AG09319 (cell line): ENCODE measurements at places on chromosomes 7 and 10.

- DNase-seq: no peak
Measured at GRCh38 chr7:129385116-129385515, 49.1 kb upstream of the STRIP2 start.

DNA sequence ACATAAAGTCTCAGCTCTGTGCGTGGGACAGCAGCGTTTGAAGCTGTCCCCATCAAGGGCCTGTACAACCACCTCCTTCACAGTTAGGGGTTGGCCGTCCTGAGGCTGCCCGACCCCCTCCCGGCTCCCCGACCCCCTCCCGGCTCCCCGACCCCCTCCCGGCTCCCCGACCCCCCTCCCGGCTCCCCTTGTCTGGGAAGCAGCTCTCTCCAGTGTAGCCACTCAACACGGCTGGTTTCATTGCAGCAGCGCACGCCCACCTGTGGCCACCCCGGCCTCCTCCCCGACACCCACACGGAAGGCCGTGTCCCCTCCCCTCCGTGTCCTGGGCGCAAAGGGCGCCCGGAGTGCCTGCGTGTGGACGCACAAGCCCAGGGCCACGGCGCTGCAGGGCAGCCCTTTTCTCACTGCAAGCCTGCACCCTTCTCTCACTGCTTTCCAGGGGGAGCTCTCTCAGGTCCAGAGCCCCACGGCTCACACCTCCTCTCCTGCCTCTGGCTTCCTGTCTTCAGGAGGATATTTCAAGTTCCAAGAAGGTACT lies 20.9 kb upstream of the FAM20C start:
- no peak for DNase-seq

GRCh38 chr10:19107406-19107805 lies 58.8 kb downstream of the MALRD1 start:
- no peak for DNase-seq

DNA sequence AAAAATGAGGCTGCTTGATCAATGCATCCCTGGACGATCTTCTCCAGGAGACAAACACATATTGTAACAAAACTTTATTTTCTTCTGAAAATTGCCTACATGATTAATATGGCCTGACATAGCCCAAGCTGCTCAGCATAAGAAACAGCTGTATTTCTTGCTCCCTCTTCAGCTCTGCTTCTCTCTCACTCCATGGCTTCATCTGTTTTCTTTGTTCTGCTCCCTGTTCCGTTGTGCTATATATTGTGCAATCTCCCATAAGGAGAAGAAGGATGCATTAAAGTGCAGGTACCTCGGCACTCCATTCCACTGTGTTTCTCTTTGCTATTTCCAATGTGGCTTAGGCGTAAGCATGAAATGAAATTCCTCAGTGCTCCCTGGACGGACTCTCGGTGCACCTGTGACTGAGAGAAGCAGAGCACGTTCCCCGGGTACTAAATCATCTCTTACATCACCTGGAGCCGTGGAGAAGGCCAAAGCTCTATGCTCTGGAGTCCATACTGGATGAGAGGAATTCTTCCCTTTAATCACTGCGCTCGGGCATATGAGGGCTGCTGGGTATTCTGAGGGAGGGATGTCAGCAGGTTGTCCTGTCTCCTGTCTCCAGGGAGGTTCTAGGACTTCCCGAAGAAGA lies 254.3 kb downstream of the GALNT17 start:
- no peak for DNase-seq

- DNase-seq: no peak
Measured at GRCh38 chr7:99380823-99381663, 6.5 kb downstream of the ARPC1B start.

DNA sequence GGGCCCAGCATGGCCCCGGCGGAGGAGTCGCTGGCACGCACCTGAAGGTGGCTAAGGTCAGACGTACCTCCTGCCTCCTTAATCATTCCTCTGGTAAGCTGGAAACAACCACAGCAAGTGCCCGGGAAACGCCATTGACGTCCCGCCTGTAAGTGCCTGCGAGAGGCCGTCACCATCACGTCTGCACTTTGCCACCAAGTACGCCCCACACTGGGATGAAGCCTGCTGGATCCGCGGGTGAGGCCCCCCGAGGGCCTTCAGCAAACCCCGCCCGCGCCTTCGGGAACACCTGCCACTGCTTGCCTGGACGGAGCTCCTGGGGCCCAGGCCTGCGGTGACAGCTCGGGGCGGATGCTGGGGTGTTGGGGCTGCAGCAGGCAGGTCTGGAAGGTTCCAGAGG lies 12.5 kb downstream of the ADGRA1 start:
- no peak for DNase-seq

DNA sequence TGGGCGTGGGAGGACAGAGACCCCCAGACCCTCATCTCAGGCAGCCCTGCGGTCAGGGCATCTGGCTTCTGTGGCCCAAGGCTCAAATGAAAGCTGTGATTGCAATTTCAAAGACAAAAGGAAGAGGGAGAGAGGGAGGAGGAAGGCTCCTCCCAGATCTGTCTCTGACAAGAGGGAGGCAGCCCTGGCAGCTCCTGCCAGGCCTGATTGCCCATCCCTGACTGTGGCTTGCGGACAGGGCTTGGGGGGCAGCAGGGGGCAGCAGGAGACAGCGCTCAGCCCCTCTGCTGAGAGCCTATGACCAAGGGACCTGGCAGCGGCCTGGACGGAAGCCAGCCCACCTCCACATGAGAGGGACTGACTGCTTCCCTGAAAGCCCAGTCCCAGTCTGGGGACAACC lies 91.8 kb downstream of the PTPRN2 start:
- DNase-seq: no peak

DNA sequence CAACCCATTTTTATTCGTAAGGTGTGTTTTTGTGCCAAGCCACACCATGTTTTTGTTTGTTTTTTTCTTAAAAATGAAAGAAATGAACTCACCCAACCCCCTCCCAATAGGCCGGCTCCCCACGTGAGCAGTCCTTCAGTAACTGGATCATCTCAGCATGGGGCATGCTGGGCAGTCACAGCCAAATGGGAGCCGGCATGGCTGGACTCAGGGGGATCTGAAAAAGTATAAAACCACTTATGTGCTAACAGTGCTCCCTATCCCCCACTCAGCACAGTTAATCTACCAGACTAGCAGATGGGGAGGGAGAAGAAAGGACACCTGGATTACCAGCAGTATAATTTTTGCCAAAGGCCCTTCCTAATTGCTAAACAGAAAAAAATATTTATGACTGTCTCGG lies 39.3 kb downstream of the BAZ1B start:
- DNase-seq: no peak

DNA sequence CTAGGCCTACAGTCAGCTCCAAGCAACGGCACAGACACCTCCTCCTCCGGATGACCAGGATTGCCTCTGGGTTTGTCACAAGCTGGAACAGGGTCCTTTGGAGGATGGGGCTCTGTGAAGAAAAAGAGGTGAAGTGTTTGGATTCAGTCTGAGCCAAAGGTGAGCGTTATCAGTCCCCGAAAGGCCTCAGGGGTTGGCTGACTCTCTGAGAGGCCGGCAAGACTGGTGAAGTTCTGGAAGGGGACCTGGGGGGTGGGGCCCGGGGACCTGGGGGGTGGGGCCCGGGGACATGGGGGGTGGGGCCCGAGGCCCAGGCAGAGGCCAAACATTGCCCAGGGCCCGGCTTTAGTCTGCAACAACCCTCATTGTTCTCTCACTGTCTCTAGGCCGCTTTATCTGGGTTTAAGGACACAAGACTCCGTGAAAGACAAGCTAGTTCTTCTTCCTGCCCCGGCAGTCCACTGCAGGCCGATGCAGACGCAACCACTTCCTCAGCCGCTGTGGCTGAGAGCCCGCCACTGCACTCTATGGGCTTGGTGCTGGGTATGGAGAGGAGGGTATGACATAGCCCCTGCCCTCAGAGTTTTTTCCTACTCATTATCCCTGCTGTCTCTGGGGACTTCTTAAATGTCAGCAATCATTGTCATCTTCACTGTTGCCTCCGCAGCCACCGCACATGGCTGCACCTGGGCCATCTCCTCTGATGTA lies 27.4 kb upstream of the PSAP start:
- no peak for DNase-seq

DNA sequence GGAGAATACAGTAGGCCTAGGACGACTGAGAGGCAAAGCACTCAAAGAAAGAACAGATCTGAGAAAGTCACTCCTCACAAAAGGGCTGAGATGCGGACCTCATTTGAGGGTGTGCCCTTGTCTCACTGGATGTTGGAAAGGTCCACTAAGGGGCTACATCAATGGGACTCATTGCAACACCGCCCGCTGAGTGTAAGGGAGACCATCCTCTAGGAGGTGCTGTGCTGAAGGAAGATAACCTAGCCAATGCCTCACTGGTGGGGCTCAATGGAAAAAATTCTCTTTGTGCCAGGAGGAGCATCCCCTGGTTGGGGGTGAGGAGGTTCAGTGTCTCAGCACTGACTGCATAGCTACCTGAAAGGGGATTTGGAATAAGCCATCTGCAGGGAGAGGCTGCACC lies 758.7 kb upstream of the CELF2 start:
- no peak for DNase-seq

DNA sequence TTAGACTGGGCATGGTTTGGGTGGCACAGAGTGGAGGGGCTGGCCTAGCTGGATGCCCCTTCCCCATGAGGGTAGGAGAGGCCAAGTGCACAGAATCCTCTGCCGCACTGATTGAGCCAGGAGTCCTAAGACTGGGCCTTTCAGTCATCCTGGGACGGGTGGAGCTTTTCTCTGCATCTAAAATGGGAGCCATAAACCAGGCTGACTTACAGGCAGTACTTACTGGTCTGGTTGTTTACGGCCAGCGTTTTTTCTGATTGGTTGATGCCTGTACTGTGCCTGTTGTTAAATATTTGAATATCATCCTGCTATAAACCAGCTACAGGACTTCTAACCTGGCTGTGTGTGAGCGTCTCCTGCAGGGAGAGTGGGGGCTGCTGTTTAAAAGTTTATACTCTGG lies 107.8 kb downstream of the CDH23 start:
- no peak for DNase-seq

DNA sequence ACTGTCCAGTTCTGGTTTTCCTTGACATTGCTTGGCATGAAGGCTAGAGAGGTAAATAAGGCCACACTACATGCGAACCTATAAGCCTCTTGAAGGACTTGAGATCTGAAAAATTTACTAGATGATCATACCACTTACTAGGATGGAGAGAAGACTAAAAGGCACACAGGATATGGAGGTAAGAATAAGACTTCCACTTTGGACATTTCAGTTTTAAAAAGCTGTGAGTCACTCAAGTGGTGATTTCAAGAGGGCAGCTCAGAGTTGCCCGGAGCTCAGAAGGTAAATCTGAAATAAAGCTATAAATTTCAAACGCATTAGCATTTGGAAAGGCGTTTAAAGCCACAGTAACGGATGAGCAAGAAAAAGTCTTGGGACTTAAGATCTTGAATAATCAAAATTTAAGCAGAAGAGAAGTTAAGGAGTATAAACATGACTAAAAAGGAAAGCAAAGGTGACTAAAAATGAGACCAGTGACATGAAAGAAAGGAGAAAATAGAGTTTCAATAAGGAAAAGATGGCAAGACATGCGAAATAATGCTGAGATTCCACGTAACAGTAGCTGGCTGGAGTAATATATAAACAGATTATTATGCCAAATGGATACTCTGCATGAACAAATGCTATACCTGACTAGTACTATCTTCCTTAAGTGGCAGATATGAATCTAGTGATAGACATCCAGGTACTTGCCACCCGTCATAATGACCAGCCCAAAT lies 68.3 kb downstream of the SNX13 start:
- DNase-seq: no peak

DNA sequence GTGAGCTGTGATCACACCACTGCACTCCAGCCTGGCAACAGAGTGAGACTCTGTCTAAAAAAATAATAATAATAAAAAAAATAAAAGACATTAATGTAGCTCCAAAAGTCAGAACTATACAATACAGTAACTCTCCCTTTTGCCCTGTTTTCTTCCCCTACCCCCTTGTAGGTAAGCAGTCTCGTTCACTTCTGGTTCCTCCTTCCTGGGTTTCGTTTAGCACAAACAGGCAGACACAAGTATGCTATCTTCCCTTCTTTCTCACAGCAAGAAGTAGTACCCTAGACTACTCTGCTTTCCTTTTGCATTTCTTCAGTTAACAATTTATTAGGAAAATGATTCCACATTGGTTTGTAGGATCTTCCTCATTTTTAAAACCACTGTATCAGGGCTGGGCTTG lies 33.1 kb downstream of the PDSS1 start:
- DNase-seq: no peak

GRCh38 chr7:64653721-64654401 lies 12.1 kb upstream of the ZNF107 start:
- no peak for DNase-seq

DNA sequence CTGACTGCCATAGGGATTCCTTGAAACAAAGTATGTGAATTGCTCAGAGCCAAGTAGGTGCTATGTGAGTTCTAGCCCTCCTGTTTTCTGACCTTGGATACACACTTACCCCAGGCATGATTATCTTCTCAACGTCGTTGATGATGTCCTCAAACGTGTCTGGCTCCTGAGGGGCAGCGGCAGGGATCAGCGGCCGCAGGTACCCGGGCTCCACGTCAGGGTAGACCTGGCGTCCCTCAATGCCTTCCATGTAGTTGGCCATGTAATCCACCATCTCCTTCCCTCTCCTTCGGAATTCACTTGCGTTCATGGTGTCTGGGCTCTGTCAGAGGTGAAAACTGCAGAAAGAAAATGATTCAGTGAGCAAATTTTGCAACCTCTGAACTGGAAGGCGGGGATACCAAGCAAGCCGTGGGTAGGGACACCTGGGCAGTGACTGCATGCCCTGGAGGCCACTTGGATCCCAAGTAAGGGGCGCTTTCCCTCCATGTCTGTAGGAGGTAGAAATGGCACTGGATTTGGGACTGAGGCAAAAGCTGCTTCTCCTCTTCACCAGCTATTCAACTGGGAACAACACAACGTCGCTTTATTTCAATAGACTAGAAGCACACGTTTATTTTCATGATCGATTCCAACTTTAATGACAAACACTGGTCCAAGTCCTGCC lies 21.3 kb downstream of the DDC start:
- DNase-seq: no peak

- DNase-seq: no peak
Measured at GRCh38 chr10:126948355-126949160, 43.3 kb downstream of the DOCK1 start.

DNA sequence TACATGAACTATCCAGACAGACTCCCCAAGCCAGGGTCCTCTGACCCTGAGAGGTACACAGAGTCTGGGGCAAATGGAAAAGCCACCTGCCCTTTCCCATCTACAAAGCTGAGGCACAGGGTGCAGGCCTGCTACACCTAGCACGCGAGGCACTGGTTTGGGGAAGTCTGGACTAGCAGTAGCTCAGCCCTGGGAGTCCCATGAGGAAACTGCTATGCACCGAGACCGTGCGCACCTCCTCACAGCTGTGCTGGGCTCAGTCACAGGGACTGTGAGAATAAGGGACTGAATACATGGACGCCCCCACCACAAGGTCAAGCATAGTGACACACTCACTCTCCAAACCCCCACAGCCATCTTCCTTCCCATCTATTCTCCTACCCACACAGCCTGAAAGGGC lies 8.2 kb downstream of the MAT1A start:
- no peak for DNase-seq

DNA sequence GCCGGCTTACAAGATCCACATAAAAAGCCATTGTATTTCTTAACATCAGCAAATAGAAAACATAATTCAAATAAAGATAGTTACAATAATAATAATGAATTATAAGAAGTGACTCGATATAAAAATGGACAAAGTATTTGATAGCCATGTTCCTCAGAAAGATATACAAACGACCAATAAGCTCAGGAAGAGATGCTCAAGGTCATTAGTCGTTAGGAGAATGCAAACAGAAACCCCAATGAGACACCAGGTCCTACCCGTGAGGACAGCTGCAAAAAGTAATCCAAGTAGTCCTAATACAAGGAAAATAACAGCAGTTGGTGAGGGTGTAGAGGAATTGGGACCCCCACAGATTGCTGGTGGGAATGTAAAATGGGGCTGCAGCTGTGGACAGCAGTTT lies 54.2 kb upstream of the INPP5A start:
- DNase-seq: no peak
